ENCODE measurements at places on chromosomes 2 and 18. TPM values are rescaled to one million over a fixed set of nuclear protein-coding genes. Genes with fewer than 3 reads are reported as not detected.

GRCh38 chr2:1681323-1682180 lies 62.8 kb downstream of the PXDN start:
- no peak for DNase-seq

DNA sequence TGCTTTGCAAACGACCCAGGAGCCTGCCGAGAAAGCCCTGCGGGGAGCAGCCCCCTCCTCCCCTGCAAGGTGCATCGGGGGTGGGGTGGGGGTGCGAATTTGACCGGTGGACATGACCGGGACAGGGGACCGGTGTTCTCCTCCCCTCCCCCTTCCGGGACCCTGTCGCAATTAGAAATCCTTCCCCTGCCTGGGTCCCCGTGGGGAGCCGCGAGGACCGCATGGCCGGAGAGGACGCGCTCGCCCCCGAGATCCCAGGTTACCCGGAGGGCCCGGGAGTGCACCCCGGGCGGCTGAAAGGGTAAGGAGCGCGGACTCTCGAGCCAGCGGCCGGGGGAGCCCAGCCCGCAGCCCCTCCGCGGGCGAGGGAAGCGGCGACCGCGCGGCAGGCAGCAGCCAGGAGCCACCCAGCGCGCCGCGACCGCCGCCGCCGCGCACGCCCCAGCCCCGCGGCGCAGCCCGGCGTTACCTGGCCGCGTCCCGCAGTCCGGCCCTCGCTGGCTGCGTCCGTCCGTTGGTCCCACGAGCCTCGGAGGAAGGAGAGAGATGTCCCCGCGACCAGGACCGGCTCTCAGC lies 482 bp downstream of the DLGAP1 start:
- no peak for DNase-seq

- DNase-seq = no peak
These were observed 2.8 kb upstream of the CAPN10 start for GRCh38 chr2:240583774-240584173.

DNA sequence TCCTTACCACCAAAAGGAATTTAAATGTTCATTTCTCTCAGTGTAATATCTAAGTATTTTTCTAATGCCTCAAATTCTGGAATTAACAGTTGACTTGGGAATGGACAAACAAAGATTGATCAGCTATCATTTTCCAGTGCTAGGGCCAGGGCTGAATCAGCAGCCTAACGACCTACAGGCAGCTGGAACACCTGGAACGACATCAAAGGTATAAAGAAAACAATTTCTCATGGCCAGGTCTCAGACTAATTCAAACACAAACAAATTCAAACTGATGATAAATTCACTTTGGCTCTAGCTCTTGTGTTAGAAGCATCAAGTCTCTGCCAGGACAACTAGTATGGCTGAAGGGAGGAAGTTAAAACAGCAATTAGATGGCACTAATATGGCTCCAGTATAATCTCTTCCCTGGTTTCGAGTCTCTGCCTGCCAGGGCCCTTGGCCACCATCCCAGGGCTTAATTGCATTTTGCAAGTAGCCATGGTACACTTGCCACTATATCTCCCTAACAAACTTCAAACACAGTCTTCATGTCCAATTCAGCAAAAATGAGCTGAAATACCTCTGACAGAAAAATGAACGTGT lies 70.2 kb upstream of the FSHR start:
- no peak for DNase-seq

- DNase-seq = no peak
These were observed 95.1 kb downstream of the USP40 start for GRCh38 chr2:233471291-233472035.

- no peak for DNase-seq
These were observed 43.1 kb upstream of the XDH start for GRCh38 chr2:31457651-31458050.

DNA sequence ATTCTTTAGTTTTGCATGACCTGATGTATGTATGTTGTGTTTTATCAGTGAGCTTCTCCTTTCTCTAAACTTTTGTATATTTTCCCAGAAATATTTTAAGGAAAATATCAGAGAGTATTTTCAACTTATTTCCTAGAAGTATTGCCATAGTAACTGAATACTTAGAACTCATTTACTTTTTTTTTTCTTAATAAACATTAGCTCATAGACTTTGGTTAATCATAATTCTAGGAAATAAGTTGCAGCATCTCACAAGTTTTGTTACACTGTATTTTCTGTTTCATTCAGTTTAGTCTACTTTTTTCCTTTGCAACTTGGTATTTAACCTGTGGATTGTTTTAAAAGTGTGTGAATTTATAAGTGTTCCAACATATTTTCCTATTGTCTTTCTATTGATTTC lies 27.5 kb downstream of the SMCHD1 start:
- DNase-seq = no peak

GRCh38 chr2:113602869-113603466 lies 24.1 kb upstream of the RABL2A start:
- DNase-seq = no peak

The VAMP5 gene
- 21.8 TPM for total RNA-seq

The CHST9 gene
- total RNA-seq = not detected

The SPATA3 gene
- total RNA-seq = not detected

The GAREM1 gene
- total RNA-seq = 0.31 TPM

The KCNF1 gene
- total RNA-seq = not detected

The CNDP1 gene
- total RNA-seq = not detected

The DYNAP gene
- not detected for total RNA-seq

Data from activated naive CD4-positive, alpha-beta T cell treated with anti-CD3 and anti-CD28 coated beads for 36 hours (primary cell).